ENCODE measurements at places on chromosomes 4 and X. TPM values are rescaled to one million over a fixed set of nuclear protein-coding genes. Genes with fewer than 3 reads are reported as not detected.

Gene VSIG4
- not detected for total RNA-seq

Gene SRPK3
- not detected for total RNA-seq

Gene MAOB
- not detected for total RNA-seq

Gene AIMP1
- total RNA-seq, result 53.5 TPM

Gene FAM47A
- not detected for total RNA-seq

Gene AMER1
- total RNA-seq, result 6.8 TPM

Gene GSPT2
- 12.9 TPM for total RNA-seq

Gene UTP3
- total RNA-seq, result 40.1 TPM

All from activated B cell treated with CpG ODN at 0.5 μM for 24 hours (primary cell).